ENCODE measurements at places on chromosomes 5 and 9.

DNA sequence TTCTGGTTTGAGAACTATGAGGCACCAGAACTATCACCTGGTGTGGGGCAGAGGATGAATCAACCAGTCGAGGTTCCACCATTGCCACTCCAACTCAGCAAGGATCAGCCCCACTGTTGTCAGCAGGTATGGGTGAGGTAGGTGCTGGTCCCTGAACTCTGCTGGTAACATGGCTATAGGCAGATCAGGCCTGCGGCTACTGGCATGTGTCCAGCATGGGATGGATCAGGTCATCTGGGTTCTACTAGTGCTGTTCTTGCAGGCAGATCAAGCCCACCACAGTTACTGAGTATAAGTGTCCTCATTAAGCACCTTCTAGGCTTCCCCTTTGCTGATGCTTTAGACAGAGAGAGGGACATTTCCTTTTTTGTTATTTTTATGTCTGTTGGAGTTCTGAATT is 71.7 kb downstream of the GABRA6 start:
- no peak for DNase-seq

DNA sequence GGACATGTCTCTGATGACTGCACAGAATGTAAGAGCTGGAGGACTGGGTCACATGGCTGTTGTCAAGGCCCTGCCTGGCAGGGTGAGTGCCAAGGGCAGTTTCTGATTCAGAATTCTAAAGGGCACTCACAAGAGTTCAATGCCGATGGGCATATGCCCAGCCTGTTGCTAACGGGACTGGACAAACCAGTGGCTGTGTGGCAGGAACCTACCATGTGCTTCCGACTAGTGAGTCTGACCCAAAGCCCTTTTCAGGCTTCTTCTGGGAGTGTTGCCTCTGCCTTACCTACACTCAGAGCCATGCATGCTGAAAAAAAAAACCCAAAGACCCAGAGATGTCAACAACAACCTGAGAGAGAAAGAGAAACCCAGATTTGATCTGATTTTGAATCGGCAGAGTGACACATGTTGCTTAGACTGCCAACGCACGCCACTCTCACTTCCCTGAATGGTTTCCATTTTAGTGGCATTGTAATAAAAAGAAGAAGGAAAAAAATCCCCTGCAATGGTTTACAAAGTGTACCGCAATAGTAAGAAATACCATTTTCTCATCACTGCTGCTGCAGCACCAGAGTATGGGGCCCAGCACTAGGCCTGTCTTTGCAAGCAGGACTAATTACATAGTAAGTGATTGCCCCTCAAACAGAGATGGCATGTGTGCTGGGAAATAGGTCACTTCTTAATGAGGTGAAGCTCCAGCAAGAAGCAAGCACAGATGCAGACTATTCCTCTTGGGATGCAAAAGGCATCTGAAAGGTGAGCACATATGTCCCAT is 194.3 kb downstream of the PALM2AKAP2 start:
- no peak for DNase-seq

GRCh38 chr9:137099231-137099630 is 12.4 kb downstream of the MAN1B1 start:
- no peak for DNase-seq

DNA sequence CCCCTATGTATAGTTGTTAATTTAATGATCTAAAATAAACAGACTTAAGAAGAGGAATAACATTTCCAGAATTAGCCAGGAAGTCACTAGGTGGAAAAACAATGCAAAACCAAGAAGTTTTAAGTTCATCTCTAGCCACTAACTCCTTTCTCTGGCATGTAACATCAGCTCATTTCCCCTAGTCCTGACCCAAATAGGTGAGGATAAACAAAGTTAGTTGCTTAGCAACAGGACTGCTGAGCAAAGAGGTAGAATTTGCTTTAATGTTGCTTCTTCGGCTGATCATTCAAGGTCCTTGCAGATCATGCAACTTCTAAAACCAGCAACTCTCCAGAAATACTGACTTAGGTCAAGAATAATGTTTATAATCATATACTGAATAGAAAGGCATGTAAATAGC is 675.8 kb downstream of the CETN3 start:
- no peak for DNase-seq

- DNase-seq: no peak
These were observed 176.4 kb downstream of the KIF4B start for GRCh38 chr5:155189981-155190380.

DNA sequence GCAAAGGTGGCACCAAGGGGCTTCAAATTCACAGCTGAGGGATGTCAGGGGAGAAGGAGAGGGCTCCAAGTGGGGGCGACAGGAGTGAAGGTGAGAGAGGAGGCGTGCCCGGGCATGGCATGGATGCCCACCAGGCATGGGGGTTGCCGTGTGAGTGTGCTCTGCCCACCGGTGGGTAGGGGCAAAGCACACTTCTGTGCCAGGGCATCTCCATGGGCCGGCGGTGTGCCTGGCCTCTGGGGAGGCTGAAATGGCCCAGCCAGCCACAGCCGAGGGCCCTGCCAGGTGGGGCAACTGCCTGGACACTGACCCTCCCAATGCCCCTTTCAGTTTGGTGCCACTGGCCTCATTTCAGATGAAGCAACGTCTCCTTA is 14.0 kb upstream of the RNU6ATAC start:
- no peak for DNase-seq

GRCh38 chr5:136676685-136677084 is 311.3 kb upstream of the TRPC7 start:
- DNase-seq: no peak

DNA sequence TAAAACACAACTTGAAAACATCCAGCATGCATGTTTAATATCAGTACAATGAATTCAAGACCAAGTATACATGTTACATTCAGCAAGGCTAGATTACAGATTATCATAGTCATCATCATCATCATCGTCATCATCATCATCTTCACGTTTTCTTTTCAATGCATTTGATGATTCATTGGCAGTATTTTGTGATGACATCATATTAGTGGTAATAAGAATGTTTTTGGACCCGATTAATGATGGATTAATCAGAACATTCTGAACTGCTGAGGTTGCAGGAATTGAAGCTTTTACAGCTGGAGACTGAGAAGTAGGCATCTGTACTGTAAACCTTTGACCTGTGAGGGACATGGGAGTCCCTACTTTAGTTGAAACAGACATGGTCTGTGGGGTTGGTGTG is 4.5 kb downstream of the AK6 start:
- DNase-seq: no peak

- DNase-seq: no peak
These were observed 655.7 kb downstream of the BNC2 start for GRCh38 chr9:16214677-16215352.

DNA sequence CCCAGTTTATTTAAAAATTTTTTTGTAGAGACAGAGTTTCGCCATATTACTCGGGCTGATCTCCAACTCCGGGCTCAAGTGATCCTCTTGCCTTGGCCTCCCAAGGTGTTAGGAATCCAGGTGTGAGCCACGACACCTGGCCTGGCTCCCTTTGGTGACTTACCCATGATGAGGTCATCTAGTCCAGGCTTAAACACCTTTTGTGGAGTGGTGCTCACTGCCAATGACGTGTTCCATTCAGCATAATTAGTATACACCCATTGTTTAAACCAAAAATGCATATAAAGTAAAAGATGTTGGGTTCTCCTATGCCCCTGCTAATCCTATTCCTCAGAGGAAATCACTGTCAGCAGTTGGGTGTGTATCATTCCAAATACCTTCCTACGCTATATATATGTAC is 91.0 kb downstream of the HSPA4 start:
- no peak for DNase-seq

DNA sequence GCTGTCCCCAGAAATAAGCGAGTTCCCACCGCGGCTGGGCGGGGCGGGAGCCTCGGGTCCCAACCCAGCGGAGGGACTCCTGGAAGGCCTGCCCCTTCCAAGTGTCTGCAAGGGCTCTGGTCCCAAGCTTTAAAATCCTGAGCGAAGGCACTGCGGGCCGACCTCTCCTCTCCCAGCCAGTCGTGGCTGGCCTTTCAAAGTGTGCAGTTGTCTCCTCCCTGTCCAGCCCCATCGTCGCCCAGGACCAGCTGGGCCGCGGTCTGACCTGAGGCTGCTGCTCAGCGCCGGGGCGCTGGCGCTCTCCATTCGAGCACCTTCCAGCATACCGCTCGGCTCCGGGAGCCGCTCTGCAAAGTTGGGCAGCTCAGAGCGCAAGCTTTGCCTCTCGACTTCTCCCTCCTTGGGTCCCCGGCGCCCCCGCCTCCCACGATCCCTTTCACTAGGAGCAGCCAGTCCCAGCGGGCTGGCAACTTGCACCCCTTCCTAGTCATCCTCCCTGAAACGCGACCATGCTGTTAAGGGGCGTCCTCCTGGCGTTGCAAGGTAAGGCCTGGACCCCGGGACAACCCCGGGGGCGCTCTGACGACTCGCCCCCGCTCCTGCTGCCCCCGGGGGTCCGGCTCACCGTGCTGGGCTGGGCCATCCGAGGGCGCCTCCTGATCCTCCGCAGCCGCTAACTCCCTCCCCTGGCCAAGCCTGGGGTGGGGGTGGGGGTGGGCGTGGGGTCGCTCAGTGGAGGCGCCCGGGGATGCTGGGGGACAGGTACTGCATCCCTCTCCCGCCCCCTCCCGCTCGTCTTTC is at the start of gene MAMDC2:
Gene MAMDC2 (plus strand): TSS at position 160 of the 801 bp plus-strand sequence. CDS start 350 bp downstream, at position 510.
- DNase-seq: no peak

GRCh38 chr5:107368615-107369014 is 302.1 kb downstream of the EFNA5 start:
- DNase-seq: no peak

DNA sequence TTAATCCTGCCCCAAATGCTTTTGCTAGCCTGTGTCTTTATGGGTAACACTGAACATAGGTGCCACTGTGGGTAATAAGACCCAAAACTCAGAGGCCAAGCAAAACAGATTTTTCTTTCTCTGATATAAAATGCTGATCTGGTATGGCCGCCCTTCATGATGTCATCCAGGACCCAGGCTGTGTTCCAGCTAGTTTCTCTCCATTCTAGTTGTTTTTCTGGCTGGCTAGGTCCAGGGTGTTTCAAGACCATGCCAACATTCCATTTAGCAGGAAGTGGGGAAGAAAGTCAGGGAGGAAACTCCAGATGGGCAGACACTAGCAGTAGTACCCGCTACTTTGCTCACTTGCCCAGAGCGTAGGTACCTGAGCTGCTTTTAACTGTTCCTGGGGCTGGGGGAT is 183.9 kb upstream of the OTULINL start:
- DNase-seq: no peak

DNA sequence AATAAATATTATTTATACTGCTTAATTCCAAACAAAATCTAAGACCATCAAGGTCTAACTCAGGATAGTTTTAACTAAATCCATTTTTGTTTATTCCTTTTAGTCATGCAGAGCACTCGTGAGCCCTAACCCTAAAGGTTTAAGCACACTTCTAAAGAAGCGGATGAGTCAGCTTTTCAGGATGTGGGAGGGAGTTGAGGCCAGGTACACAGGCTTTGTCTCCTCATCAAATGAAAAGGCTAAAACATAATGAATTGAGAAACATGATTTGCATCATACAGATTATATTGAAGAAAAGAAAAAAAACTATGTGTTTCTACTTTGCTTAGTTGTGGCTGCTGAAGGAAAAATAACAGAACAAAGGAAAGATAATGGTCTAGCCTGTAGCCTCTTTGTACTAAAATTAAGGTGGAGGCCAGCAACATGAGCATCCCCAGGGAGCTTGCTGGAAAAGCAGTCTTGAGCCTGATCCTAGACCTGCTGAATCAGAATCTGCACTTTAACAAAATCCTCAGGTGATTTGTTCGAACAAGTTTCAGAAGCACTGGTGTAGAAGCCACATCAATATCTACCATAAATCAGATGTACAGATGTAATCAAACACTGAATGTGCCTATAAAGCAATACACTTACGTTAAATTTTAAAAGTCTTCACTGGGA is 21.1 kb upstream of the ISCA1 start:
- no peak for DNase-seq

DNA sequence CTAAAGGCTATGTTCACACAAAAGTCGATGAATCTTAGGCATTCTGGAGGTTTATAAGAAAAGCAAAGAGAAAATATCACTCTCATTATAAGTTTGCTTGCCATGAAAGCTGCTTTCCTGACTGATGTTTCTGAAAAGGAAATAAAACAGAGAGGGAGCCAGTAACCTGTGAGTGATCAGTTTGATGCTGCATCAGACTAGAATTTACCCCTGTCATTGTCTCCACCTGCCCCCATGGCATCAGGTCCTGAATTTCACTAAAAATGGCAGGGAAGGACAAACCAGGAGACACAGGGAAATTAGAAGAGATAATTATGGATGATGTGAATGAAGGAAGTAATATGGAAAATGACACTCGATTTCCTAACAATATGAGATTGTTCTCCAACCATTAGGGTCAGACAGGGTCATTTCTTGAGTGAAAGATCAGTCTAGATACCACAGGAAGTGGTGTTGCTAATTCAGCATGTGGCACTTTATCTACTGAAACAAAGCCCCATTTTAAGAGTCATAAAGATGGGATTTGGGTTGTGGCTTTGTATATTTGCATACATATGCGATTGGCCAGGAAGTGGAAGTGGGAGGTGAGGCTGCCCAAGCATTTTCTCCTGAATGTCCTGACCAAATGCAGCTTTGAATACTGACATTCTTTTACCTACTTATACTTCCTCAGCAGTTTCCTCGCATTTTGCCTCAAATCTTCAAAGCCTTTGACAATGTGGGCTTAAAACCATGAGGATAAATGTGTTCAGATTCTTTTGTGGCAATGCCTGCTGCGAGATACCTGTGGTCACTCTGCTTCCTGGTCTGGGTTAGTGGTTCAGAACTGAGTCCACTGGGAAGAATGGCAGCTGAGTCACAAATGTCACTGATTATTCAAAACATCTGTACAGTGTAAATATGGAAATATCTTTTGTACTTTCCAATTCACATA is 29.7 kb downstream of the MEGF10 start:
- no peak for DNase-seq

DNA sequence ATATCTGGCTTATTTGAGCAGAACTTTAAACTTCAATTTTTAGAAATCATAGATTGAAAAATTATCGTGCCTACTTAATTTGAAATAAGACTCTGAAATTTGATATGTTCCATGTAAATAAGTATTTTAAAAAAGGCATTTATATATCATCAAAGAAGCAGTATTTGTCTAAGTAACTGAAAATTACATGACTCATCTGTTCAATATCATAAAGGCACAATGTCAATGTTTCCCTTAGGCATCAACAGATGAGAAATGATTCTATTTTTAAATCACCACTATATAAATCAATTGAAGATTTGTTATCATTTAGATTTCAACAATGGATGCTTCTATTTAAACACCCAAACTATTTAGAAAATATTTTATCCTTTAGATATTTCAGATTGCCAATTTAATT is 142.9 kb upstream of the POU5F2 start:
- no peak for DNase-seq
